ENCODE measurements at places on chromosomes 3 and 15.

DNA sequence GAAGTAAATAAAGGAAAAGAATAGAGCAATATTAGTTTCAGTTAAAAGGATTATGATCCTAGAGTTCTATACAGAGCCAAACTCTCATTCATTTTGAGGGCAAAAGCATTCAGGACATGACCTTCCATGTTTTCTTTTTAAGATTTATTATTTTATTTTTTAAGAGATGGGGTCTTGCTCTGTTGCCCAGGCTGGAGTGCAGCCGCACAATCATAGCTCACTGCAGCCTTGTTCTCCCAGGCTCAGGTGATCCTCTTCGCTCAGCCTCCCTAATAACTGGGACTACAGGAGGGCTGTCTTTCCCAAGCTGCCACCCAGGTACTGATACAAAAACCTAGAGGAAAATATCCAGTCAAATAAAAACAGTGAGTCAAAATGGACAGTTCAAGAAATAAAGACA, 13.6 kb upstream of the CCDC13 start:
- DNase-seq: no peak

GRCh38 chr15:48059791-48060190, 61.0 kb upstream of the SLC24A5 start:
- DNase-seq: no peak

DNA sequence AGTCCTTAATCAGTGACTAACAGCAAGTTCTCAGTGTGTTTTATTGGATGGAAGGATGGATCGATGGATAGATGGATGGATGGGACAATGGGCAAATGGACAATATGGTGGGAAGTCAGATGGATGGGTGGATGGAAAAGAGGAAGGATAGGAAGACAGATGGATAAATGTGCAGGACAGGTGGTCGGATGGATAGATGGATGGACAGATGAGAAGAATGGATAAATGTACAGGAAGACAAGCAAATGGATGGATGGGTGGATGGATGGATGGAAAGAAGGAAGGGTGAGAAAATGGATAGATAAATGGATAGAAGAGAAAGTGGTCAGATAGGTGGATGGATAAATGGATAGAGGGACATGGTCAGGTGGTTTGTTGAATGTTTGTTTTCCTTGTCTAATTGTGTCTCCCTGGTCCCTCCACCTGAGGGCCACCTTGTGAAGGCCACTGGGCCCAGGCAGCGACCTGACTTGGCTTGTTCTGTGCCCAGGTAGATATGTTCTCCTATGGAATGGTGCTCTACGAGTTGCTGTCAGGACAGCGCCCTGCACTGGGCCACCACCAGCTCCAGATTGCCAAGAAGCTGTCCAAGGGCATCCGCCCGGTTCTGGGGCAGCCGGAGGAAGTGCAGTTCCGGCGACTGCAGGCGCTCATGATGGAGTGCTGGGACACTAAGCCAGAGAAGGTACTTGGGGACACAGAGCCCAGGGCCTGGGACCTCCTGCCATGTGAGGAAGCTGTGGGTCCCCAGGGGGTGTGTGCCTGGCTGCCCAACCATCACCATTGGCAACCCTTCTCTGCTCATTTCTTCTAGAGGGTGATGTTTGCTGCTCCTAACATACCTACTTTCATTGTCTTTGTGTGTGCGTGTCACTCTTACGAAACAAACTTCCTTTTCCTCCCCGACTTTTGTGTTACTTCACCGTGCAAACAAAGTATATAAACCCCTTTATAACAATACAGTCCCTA, 137.5 kb downstream of the LRRK1 start:
- no peak for DNase-seq

- DNase-seq: no peak
Measured at GRCh38 chr3:170440344-170440743, 21.7 kb downstream of the CLDN11 start.

DNA sequence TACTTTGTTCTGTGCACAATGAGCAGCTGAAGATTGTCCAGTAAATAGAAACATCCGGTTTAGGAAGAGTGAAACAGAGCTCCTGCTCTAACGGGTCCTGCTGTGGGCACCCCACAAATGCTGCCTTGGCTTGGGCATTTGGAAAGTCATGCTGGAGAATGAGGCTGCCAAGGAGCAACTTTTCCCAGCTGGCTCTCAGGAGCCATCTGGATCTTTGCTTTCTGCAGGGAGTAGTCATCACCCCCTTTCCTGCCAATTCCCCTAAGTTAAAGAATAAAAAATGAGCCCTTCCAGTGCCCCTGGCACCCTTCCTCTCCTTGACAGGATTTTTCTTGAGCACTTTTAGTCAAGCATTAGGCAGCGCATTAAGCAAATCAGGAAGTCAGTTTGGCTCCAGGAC, 90.0 kb downstream of the FAM43A start:
- no peak for DNase-seq

All from activated CD4-positive, alpha-beta T cell treated with anti-CD3 and anti-CD28 coated beads, Interleukin-2, amount 50 U/mL, for 1 hour (primary cell).